Activated naive CD4-positive, alpha-beta T cell treated with anti-CD3 and anti-CD28 coated beads, Interleukin-2, amount 50 U/mL, for 72 hours (primary cell): ENCODE measurements at places on chromosomes 5 and 9.
A peak's percentile ranks its signal among the peaks of the same experiment; 100 is the strongest.

DNA sequence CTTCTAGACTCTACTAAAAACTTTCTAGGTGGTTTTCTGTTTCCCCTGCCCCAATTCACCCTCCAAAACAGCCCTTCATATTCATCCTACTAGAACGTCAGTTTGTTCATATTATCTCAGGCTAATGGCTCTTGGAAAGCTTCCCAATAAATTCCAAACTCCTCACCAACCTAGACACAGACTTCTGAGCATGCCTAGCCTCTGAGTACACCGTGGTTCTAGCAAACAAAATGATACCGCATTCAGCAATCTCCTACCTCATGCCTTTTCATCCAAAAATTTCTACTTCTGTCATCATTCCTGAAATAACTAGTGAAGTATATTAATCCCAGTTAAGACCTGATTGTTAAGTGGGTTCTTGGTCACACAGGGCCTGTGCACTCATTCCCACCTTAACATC lies 46.5 kb upstream of the NR5A1 start:
- DNase-seq: no peak

GRCh38 chr5:6496636-6497035 lies 48.0 kb downstream of the UBE2QL1 start:
- no peak for DNase-seq

GRCh38 chr5:66945389-66946349 lies 250.9 kb downstream of the CD180 start:
- DNase-seq: no peak

DNA sequence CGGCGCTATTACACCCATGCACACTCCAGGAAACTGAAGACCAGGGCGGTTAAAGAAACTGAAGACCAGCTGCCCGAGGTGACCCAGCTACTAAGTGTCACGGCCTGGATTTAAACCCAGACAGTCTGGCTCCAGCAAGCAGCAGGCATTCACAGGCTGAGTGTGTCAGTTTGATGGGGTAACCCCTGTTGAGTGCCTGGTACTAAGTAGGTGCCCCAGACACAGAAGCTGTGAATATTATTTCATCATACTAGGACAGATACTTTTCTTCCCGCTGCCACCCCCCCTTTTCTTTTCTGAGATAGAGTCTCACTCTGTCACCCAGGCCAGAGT lies 7.3 kb downstream of the ENG start:
- DNase-seq: no peak

DNA sequence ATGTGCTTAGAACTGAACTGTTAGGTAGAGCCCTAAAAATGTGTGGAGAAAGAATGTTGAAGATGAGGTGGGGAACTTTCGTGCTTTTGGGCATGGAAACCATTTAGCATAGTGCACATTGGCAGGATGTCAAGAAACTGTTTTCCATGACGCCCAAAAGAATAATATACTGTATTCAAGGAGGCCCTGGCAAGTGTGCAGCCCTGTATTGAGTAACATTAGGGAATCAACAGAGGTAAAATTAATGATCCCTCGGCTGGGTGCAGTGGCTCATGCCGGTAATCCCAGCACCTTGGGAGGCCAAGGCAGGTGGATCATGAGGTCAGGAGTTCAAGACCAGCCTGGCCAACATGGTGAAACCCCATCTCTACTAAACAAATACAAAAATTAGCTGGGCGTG lies 20.9 kb upstream of the PLIN2 start:
- no peak for DNase-seq

DNA sequence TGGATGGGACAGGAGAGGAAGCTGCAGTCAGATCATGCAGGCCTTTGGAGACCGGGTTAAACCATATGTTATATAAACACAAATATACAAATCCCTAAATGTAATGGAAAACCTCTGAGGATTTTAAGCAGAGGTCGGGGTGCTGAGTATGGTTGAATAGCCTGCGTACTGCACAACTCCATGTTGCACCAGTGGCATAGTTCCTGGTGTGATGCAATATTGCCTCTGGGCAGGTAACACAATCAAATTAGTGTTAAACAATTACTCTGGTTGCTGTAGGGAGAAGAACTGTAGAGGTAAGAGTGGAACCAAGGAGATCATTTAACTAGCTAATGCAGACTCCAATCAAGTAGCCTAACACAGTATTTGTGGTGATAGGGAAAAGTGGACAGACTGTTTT lies 21.3 kb upstream of the RNF145 start:
- DNase-seq: no peak

GRCh38 chr5:168860503-168860902 lies 281.3 kb upstream of the PANK3 start:
- no peak for DNase-seq

GRCh38 chr5:76714751-76715485 lies 1.0 kb upstream of the F2R start:
- no peak for DNase-seq

GRCh38 chr5:171907725-171908343 lies 98.6 kb downstream of the FBXW11 start:
- no peak for DNase-seq

GRCh38 chr5:78511121-78511906 lies 137.3 kb downstream of the LHFPL2 start:
- no peak for DNase-seq

- no peak for DNase-seq
These were observed 1.9 kb downstream of the LRRC14B start for GRCh38 chr5:192970-193831.

GRCh38 chr5:42798284-42799240 lies 13.1 kb downstream of the SELENOP start:
- DNase-seq: no peak

DNA sequence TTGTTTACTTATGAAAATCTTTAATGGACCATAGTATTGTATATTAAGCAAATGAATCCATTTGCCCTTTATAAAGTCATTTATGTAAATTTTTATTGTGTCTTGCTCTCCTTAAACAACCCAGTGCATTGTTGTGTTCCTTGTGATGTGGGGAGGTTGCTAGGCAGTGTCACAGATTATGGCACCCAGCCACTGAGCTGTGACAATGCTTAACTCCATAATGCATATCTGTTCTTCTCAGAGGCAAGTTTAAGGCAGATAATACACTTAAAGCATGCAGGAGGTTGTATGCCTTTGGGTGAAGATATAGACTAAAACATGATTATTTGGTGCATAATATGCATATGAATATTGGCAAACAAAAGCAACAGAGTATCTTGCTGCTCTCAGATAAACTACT lies 269.6 kb upstream of the RIOK2 start:
- DNase-seq: no peak

- no peak for DNase-seq
These were observed 250.9 kb downstream of the PSAT1 start for GRCh38 chr9:78547831-78548230.

GRCh38 chr5:89458332-89458656 lies 575.3 kb upstream of the MEF2C start:
- DNase-seq: no peak

GRCh38 chr9:134724912-134725604 lies 83.5 kb downstream of the COL5A1 start:
- DNase-seq: no peak

DNA sequence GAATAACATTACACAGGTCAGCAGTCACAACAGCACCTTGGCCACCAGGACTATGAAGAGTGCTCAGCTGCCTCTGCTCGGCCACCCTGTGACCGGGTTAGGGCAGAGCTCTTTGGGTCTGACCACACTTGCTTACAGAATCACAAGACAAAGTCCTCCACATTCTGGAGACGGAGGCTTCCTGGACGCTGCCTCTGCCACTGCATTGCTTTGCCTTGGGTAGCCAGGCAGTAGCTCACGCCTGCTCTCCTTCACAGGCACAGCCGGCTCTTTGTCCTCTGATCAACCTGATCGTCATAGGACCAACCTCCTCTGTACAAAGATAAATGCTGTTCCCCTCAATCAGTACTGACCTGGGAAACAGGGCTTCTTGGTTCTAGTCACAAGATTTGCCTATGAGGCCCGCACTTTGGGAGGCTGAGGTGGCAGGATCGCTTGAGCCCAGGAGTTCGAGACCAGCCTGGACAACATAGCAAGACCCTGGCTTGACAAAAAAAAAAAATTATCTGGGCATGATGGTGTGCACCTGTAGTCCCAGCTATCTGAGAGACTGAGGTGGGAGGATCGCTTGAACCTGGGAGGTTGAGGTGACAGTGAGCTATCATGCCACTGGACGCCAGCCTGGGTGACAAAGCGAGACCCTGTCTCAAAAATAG lies 128.4 kb upstream of the IER5L start:
- DNase-seq: no peak

DNA sequence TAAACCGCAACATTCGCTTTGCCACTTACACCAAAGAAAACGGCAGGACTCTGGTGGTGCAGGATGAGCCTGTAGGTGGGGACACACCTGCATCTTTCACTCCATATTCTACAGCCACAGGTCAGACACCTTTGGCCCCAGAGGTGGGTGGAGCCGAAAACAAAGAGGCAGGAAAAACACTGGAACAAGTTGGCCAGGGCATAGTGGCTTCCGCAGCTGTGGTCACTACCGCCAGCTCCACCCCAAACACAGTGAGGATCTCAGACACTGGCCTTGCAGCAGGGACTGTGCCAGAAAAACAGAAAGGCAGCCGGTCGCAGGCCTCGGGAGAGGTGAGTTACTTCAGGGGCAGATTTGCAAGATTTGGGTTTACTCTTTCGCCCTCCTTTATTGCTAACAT lies 33.8 kb downstream of the KDM3B start:
- DNase-seq: no peak

GRCh38 chr5:154309371-154309745 lies 118.8 kb downstream of the GALNT10 start:
- DNase-seq: no peak

DNA sequence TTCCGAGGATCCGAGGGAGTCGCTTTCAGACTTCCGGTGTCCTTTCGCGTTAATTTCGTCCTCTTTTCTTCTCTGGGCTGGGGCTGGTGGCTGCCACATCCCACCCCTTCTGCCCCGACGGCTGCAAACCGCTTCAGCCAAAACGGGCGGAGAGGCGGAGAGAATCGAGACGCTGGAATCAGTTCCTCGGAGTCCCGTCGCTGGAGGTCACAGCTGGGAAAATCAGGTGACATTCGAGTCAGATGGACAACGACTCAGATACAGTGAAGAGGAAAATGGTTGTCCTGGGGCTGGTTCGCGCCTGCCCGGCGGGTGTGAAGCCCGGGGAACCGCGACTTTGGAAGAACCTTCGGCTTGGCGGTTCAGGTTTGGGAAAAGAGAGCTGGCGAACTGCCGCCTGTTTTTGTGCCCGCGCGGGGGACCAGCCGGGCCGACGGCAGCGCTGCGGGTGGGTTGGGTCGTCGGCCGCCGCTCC lies 8.9 kb upstream of the NKX2-5 start:
- DNase-seq: no peak

GRCh38 chr5:170275376-170275994 lies 22.1 kb downstream of the LCP2 start:
- no peak for DNase-seq

- peak; percentile 54 for DNase-seq
These were observed 316.2 kb upstream of the CLINT1 start for GRCh38 chr5:158174918-158175851.

GRCh38 chr5:143431789-143432188 lies 28.3 kb upstream of the NR3C1 start:
- no peak for DNase-seq

- DNase-seq: no peak
These were observed 11.1 kb downstream of the MAN1B1 start for GRCh38 chr9:137097761-137098462.

DNA sequence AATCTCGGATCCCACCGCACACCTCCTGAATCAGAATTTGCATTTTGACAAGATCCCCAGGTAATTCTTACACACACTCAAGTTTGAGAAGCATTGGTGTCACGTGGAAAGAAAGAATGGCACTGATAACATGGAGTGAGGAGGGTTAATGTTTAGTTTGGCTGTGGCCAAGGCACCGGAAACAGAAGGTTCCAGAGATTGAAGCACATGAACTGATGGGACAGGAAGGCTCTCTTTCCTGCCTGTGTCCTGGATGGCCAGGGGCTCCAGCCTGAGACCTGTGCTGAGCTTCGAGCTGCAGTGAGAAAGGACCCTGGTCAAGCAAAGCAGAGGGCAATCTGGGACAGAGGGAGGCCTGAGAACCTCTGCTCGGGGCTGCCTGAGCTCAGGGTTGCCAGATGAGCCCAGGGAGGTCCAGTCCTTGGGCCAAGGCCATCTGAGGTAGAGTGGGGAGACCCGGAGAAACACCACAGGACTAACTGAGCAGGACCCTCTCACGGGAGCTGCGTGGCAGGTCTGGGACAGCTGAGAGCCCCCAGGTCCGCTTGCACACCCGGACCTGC lies 27.3 kb downstream of the AFAP1L1 start:
- no peak for DNase-seq

DNA sequence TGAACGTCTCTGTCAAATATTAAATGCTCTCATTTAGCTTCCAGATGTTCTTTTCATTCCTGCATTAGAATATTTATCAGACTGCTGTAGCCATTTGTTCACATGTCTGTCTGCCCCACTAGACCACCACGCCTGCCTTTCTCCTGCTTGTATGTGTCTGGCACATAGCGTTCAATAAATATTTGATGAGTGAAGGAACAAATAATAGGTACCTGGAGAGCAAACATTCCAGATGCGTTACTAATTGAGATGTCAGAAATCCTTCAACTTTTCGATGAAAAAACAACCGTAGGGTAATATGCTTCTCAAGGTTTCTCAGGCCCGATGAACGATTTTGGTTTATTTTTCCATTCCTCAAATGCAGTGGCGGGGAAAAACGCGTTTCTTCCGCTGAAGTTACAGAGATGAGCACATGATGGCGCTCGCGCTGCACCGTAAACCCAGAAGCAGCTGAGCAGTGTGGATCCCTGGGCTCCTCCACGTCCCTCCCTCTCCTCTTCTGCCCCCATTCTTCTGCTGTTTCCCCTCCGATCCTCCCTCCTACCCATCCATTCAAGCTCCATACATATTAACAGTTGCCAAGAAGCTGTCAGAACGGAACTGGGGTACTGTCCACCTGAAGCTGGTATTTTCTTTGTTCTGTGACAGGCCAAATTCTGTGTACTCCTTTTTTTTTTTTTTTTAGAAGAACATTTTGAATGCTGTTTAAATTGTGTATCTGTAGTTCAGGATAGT lies 245.4 kb downstream of the MPDZ start:
- DNase-seq: no peak

DNA sequence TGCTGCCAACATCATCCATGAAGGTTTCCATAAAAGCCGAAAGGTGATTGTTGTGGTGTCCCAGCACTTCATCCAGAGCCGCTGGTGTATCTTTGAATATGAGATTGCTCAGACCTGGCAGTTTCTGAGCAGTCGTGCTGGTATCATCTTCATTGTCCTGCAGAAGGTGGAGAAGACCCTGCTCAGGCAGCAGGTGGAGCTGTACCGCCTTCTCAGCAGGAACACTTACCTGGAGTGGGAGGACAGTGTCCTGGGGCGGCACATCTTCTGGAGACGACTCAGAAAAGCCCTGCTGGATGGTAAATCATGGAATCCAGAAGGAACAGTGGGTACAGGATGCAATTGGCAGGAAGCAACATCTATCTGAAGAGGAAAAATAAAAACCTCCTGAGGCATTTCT lies 10.1 kb downstream of the TLR4 start:
- DNase-seq: no peak

GRCh38 chr9:113320051-113320450 lies 16.9 kb upstream of the RNF183 start:
- DNase-seq: no peak

- DNase-seq: no peak
These were observed 99.8 kb upstream of the SSBP2 start for GRCh38 chr5:81850501-81851357.

GRCh38 chr9:25939126-25939525 lies 260.9 kb upstream of the TUSC1 start:
- DNase-seq: no peak
